ENCODE measurements at places on chromosomes 1 and 21. TPM values are rescaled to one million over a fixed set of nuclear protein-coding genes. Genes with fewer than 3 reads are reported as not detected.
A peak's percentile ranks its signal among the peaks of the same experiment; 100 is the strongest.

- no peaks in the 10 kb centered on the region for H3K36me3 ChIP-seq
- no peaks in the 10 kb centered on the region for H3K4me1 ChIP-seq
- peaks cover 41% of the 10 kb centered on the region for H3K27me3 ChIP-seq
- no peak overlapping the region for H3K4me3 ChIP-seq
- no peak for DNase-seq
These were observed 114.8 kb downstream of the PRDM16 start for GRCh38 chr1:3183813-3184212.

DNA sequence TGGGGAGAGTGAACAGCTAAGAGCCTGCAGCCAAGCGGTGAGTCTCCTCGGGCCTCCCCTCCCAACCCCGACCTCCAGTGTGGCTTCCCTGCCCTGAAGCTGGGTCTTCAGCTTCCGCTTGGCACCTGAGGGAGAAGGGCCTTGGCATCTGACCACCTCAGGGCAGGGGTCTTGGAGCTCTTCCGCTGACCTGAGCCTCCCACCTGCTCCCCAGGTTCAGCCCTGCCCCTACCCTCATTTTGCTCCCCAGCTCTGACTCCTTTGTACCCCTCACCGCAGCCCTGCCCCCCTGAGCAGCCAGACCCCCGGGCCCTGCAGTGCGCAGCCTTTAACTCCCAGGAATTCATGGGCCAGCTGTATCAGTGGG lies 4.9 kb downstream of the ADAMTSL4 start:
- peaks cover 14% of the 10 kb centered on the region for H3K4me1 ChIP-seq
- H3K36me3 ChIP-seq: no peaks in the 10 kb centered on the region
- DNase-seq: no peak
- H3K4me3 ChIP-seq: no peak overlapping the region
- H3K27me3 ChIP-seq: peaks cover 27% of the 10 kb centered on the region
- H3K27ac ChIP-seq: no peak overlapping the region

The ADGRB2 gene
- 0.08 TPM for total RNA-seq

The KRTAP7-1 gene
- not detected for total RNA-seq

DNA sequence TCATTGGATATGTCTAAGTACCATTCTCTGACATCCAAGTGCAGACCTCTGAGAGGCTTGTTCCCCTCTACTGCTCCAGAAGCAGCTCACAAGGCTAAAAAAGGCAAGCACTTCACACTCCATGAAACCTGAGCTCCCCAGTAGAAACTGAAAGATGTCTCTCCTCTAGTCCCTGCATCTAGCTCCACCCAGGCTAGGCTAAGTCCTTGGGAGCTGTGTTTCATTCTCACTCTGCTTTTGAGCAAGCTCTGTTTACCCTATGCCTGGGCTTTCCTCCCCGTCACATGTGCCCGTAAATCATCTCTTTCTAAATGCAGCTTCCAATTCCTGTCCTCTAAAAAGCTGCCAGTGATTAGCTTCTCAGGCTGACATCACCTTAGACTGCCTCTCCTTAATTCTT lies 39.0 kb downstream of the LRRC71 start:
- no peak overlapping the region for H3K4me3 ChIP-seq
- no peaks in the 10 kb centered on the region for H3K36me3 ChIP-seq
- H3K4me1 ChIP-seq: peaks cover 25% of the 10 kb centered on the region
- H3K27ac ChIP-seq: no peak overlapping the region
- DNase-seq: no peak
- H3K27me3 ChIP-seq: no peaks in the 10 kb centered on the region

DNA sequence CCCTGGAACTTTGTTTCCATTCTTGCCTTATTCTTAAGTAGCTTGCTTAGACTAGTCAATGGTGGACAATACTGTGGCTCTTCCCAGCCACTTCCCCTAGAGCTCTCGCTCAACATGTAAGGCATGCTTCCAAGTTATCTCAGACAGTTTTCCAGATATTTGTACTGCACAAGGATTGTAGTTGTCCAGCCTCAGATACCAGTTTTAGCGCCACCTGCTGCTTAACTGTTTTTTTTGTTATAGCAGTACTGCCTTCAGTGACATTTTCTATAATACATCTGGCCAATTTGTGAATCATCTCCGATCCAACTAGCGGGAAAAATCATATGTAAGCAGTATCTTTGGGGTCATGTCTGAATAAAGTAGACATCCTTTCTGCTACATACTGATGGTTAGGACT lies 346.7 kb upstream of the ADGRL4 start:
- no peaks in the 10 kb centered on the region for H3K27me3 ChIP-seq
- no peaks in the 10 kb centered on the region for H3K36me3 ChIP-seq
- DNase-seq: peak; percentile 3
- no peaks in the 10 kb centered on the region for H3K4me1 ChIP-seq
- no peak overlapping the region for H3K4me3 ChIP-seq
- H3K27ac ChIP-seq: no peak overlapping the region

The CD52 gene
- total RNA-seq: 278 TPM

DNA sequence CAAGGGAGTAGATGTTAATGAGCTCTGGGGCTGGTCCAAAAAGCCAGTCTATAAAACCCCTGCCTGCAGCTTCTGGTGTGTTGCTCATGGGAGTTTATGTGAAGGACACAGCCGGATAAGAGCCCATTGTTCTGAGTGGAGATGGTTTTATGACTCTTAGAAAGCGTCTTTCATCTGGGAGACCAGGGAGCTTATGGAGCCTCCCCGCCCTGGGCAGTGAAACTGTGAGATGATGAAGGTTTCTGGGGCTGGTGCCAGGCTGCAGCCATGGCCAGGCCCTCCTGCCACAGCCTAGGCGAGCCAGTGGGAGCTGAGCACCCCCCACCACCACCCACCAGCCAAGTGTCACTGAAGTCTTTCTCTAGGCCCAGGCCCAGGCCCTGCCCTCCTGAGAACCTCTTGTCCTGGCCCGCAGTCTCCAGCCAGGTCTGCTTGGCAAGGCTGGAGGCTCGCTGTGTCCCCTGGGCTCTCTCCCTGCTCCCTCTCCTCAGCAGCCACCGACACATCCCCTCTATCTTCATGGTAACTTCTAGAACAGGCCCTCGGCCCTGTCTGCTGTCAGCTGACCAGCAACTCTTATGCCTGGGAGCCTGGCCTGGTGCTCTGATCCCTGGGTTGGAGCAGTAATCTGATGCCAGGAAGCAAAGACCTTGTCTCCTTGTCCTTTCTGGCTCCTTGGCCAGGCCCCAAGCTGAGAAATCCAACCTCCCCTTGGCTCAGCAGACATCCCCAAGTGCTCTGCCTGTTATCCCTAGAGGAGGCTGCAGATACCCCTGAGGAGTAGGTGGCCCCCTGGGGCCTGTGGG lies 7.6 kb upstream of the ARHGEF10L start:
- peaks cover 16% of the 10 kb centered on the region for H3K27me3 ChIP-seq
- H3K27ac ChIP-seq: no peak overlapping the region
- H3K4me3 ChIP-seq: no peak overlapping the region

DNA sequence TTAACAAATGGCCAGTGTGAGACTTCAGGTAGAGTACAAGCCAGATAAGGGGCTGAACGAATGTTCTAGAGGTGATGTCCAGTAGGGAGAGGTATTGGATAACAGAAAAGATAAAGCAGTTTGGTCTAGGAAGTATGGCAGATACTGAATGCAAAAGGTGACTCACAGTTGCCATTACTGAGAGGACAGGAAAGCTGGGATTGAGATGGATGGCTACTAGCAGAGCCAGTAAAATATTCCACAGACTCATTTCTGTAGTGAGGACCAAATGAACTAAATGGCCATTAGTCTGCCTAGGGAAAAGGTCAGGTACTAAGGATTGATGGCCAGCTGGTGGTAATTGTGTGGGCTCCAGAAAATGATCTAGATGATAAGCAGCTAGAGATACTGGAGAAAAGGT lies 11.5 kb downstream of the MACO1 start:
- H3K36me3 ChIP-seq: peaks cover 3% of the 10 kb centered on the region
- no peaks in the 10 kb centered on the region for H3K27me3 ChIP-seq
- no peak overlapping the region for H3K27ac ChIP-seq
- peaks cover 36% of the 10 kb centered on the region for H3K4me1 ChIP-seq
- H3K4me3 ChIP-seq: no peak overlapping the region

The CD1E gene
- not detected for total RNA-seq

The C1QC gene
- total RNA-seq: not detected

The ITLN1 gene
- not detected for total RNA-seq

DNA sequence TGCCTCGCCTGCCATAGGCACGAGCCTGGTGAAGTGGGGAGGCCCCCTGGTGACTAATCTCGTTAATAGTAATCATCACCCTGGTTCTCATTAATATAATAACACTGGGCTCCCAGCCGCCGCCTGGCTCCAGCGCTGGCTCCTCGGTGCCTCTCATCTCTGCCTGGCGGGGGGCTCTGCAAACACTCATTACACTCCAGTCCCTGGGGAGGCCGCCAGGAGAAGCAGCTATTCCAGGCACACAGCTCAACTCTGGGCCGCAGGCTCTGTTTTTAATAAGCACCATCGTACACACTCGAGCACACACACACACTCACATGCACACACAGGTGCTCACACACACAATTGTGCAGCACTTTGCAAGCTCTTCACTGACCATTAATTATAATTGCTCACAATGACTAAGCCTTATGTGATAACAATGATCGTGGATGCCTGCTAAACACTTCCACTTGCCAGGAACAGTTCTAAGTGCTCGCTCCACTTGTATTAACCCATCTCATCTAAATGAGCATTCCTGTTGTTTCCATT lies 52.2 kb downstream of the SDC3 start:
- peaks cover 8% of the 10 kb centered on the region for H3K27me3 ChIP-seq
- peaks cover 5% of the 10 kb centered on the region for H3K4me1 ChIP-seq
- DNase-seq: no peak
- H3K36me3 ChIP-seq: no peaks in the 10 kb centered on the region

GRCh38 chr1:208048904-208049303 lies 138.0 kb upstream of the CD34 start:
- no peak overlapping the region for H3K4me3 ChIP-seq
- H3K27me3 ChIP-seq: no peaks in the 10 kb centered on the region
- H3K4me1 ChIP-seq: peaks cover 2% of the 10 kb centered on the region
- DNase-seq: no peak

The TMCO1 gene
- 79.9 TPM for total RNA-seq

- H3K4me3 ChIP-seq: no peak overlapping the region
- peaks cover 4% of the 10 kb centered on the region for H3K27me3 ChIP-seq
- H3K4me1 ChIP-seq: no peaks in the 10 kb centered on the region
- no peak for DNase-seq
- H3K36me3 ChIP-seq: no peaks in the 10 kb centered on the region
These were observed 260.2 kb upstream of the RUNX1 start for GRCh38 chr21:35309316-35309715.

The ACTN2 gene
- 0.38 TPM for total RNA-seq
